ENCODE measurements at places on chromosomes 6 and 20.
A peak's percentile ranks its signal among the peaks of the same experiment; 100 is the strongest.

DNA sequence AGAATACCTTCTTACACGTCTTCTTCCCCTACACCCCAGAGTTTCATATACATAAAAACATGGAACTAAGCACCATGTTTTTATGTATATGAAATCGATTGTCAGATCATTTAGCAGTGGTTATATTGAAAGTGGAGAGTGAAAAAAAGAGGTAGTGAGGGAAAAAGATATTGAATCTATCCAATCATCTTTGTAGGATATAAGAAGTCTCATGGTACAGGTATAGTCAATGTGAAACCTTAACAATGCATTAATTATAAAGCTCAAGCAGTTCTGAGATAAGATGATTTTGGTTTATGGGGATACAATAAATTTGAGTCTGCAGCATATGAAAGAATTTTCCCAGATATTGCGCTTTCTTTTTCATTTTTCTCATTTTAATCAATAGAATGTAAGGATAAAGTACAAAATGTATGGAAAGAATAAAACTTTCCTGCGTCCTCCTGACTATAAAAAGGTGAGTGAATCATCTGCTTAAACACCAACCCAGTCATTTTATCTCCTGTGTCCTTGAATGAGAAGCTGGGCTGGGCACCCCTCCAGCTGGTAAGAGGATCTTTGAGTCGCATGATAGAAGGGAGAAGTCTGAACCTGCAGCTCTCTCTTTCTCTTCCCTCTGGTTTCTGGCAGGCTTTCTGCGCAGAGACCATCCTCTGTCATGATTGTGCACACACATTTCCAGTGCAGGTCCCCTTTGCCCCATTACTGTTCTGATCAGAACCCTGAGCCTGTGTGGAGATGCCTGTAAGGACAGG lies 28.1 kb upstream of the AKIRIN2 start:
- DNase-seq: no peak

- no peak for DNase-seq
These were observed 108.4 kb downstream of the HUS1B start for GRCh38 chr6:548517-548916.

DNA sequence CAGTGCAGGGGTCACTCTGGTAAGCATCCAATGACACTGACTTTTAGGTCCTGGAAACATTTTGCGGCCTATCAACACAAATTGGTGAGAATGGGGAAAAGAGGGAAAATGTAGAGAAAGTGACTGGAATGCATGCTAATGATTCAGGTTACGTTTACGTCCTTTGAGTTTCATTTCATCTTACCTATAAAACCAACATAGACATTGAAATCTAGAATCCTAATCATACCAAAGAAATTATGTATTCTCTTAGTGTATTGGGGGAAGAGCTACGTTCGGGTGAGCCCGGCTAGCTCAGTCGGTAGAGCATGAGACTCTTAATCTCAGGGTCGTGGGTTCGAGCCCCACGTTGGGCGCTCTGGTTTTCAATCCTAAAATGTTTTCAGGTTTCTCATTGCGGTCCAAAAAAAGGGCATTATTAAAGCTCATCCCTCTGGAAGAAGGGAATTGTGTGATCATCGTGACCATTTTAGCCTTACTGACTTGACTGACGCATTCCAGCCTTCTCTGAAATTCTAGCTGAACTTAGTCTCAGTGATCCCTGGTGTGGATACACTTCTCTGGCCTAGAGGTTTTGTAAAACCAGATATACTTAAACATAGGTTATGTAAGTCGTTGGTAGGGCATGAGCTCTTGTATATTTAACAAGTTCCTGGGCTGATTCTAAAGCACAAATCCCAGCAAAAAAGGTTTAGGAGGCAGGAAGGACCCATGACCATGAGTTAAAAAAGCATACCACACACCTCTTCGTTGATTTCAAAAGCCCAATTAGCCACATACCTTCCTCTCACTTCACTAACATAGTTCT lies 18.3 kb downstream of the HMGN4 start:
- no peak for DNase-seq

DNA sequence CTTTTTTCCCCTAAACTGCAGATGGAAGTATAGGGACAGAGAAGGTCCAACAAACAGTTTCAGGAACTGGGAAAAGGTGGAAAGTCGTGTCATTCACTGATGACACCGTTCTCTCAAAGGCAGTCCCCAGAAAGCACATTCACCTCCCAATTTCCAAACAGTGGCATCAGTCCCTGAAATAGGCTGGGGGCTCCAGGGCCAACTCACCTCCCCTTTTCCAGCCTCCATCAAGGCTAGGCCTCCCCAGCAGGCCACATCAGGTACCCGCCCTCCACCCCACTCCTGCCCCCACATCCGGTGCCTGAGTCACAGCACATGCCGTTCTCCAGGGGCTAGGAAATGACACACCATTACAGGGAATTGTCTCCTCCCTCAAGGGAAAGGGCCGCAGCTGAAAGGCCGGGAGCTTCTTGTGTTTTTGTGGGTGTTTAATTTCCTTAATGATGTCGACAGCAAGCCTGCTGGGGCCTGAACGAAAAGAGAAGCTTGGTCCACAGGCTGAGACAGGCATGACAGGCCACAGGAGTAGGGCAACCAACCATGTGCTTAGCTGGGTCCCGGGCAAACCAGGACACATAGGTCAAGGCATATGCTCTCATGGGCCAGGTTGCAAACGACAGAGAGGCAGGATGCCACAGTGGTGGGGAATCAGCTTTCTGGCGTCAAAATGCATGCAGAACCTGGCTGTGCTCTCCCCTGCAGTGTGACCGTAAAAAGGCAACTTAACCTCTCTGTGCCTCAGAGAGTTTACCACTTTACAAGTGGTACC lies 39.2 kb downstream of the ZMYND8 start:
- peak; percentile 40 for DNase-seq

- no peak for DNase-seq
These were observed 375.2 kb upstream of the AGPAT4 start for GRCh38 chr6:161649068-161649467.

GRCh38 chr20:36154700-36155628 lies at the start of gene EPB41L1:
EPB41L1 (plus strand) TSS chr20:36154740; CDS start chr20:36173778, 19,038 bp downstream.
- no peak for DNase-seq

DNA sequence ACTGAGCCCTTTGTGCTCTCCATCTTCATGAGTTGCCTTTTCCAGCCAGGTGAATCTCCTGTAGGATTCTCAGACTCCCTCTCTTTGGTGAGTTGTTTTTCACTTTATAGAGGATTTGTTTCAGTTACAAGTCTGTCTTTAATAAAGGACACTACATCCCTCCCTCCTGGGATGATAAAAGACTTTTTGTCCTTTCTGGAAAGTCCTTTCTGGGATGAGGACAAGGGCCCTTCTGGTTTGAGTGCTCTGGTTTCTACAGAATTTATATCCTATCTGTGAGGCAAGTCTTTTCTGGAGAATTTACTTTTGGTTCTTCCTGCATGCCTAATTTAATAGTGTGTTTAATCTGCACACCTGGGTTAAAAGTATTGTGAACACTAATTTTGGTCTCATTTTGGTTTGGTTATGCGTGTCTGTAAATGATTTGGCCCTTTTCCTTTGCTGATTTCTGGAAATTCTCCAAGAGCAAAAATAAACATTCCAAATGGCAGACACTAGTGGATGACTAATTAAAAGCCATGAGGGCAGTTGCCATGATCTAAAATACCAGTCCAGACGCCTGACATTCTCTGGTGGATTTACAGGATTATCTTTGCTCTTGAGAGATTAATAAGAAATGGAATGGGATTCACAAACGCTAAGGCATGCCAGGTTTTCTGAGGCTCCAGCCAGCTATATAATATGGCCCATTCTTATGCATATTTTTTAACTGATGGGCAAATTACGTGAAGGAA lies 44.8 kb downstream of the TCP11 start:
- DNase-seq: no peak

- DNase-seq: no peak
These were observed 88.9 kb upstream of the ELOVL5 start for GRCh38 chr6:53437557-53438202.

DNA sequence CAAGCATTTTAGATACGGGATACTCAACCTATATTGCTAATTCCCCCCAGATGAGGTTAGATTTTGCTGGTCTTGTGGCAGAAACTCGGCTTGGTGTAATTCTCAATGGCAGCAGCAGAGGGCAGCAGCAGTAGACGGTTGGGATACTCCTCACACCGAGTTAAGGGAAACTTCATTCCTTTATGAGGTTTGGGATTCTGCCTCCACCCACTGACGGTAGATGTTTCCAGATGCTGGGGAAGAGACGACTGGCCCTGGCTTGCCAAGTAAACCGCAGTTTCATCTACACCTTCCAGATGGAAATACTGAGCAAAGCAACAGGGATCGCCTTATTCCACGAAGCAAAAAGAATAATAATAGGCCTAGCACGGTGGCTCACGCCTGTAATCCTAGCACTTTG lies 8.2 kb upstream of the TBC1D7 start:
- peak; percentile 34 for DNase-seq

- no peak for DNase-seq
These were observed 471.8 kb upstream of the AGPAT4 start for GRCh38 chr6:161745594-161746141.

- no peak for DNase-seq
These were observed 35.0 kb downstream of the NKAIN2 start for GRCh38 chr6:123838505-123839234.

GRCh38 chr6:147260091-147260490 lies 55.9 kb downstream of the STXBP5 start:
- no peak for DNase-seq

GRCh38 chr6:50264995-50265571 lies 215.4 kb upstream of the DEFB112 start:
- no peak for DNase-seq

GRCh38 chr6:56292505-56293181 lies 45.3 kb upstream of the COL21A1 start:
- DNase-seq: no peak

DNA sequence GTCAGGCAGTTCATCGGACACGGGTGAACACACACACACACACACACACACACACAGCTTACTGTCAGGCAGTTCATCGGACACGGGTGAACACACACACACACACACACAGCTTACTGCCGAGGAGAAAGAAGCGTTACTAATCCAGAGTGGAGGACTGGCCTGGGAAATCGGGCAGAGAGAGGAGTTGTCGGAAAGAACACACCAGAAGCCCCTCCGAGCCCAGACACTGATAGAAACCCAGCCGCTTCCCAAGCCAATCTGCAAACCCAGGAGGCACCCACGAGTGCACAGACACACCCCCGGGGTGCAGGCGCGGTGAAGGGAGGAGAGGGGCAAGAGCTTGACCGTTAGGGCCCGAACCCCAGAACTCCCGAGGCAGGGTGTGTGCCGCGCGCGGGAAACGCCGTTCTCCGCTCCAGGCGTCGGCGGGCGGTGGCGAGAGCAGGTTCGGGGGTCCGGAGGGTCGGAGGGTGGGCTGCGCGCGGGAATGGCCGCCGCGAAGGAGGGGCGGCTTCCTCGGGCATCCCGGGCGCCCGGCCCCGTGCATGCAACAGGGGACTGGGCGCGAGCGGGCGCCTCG lies 636 bp downstream of the ELOVL2 start:
- DNase-seq: no peak

- DNase-seq: no peak
These were observed 15.6 kb upstream of the CMTR1 start for GRCh38 chr6:37417393-37417792.

- no peak for DNase-seq
These were observed 37.1 kb upstream of the KCNK5 start for GRCh38 chr6:39266375-39266774.

- DNase-seq: no peak
These were observed 68.5 kb upstream of the ARMC2 start for GRCh38 chr6:108779536-108780275.

DNA sequence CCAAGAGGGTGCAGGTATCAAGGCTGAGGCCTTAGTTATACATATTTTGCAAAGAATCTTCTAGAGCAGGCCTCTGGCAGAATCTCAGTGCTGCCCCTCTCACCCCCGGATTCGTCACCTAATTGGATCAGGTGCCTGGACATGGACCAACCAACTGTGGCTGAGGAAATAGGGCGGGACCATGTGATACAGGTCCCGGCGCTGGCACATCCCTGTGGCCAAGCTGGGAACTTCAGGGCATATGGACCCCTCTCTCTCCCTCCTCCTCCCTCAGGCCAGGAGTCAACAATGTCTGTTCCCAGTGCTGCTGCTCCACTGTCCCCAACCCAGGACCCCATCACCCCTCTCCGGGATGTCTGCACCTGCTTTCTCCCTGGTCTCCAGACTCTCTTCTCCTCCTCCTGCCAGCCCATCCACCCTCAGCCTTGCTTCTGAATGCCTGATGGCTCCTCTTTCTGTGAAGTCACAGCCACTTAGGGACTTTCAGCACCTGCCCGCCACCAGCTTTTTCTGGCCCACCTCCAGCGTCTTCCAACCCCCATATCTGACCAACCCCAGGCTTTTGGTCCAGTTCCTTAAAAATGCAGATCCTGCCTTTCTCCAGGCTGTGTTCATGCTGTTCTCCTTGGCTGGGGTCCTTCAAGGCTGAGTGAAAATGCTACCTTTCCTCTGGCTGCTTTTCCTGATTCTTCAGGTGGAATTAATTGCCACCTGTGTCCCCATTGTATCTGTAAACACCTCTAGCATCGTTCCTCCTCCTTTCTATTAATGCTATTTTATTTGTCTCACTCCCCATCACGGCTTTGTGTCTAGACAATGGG lies 19.0 kb upstream of the MLN start:
- no peak for DNase-seq

- no peak for DNase-seq
These were observed 186.8 kb downstream of the ARID1B start for GRCh38 chr6:156963712-156964700.

DNA sequence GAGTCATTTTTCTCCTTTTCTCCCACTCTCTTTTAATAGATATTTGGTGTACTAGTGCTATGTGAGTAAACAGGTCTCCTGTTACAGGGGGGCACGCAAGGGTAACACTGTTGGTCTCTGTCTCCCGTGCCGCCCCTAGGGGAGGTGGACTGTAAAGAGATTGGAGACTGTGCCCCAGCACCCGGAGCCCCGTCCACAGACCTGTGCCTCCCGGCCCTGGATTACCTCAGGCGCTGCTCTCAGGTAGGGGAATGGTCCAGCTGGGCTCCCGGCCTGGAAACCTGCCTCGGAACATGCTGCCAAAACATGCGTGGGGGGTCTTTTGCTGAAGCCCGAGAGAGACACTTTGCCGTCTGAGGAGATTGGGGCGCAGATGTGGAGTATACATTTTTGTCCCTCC lies 66.4 kb upstream of the SMIM28 start:
- no peak for DNase-seq

- DNase-seq: no peak
These were observed 47.4 kb downstream of the MYB start for GRCh38 chr6:135228486-135228885.
